Lower leg skin (tissue), 4 donors: ENCODE measurements at places on chromosomes 2 and 18. TPM values are rescaled to one million over a fixed set of nuclear protein-coding genes. Genes with fewer than 3 reads are reported as not detected.

GRCh38 chr2:6011921-6012320 lies 319.7 kb downstream of the SOX11 start:
- DNase-seq, result no peak

- no peak for DNase-seq
These were observed 48.7 kb downstream of the PRELID3A start for GRCh38 chr18:12456441-12456840.

GRCh38 chr2:174365571-174365970 lies 30.0 kb upstream of the SCRN3 start:
- DNase-seq, result no peak

- no peak for DNase-seq
These were observed at the start of gene SLC9A4 for GRCh38 chr2:102473020-102473419. SLC9A4 (plus strand) TSS chr2:102473226; CDS start chr2:102473760, 534 bp downstream.

- DNase-seq, result no peak
These were observed 27.9 kb downstream of the RMND5A start for GRCh38 chr2:86747711-86748639.

- no peak for DNase-seq
These were observed 208.6 kb downstream of the RBM43 start for GRCh38 chr2:151052850-151053660.

- no peak for DNase-seq
These were observed 89.8 kb upstream of the BCL2L11 start for GRCh38 chr2:111030945-111031344.

GRCh38 chr2:221019668-221020067 lies 552.4 kb downstream of the EPHA4 start:
- DNase-seq, result no peak

DNA sequence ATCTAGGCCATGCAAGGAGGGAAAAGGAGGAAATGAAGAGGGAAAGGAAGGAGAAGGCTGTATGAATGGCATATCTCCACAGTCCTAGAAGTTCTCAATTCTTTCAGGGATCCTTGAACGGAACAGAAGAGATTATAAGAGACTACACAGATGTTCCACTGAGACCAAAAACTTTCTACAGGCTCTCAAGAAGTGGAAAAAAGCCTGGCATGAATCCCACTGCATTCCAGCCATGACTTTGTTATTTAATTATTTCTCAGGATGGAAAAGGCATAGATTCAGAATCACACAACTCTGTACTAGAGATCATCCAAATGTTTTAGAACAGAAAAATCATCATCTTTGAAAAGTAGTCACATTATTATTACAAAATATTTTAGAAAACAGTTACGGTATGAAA lies 131.7 kb upstream of the CDH20 start:
- no peak for DNase-seq

Gene TCF23
- total RNA-seq, result not detected

Gene RUFY4
- not detected for total RNA-seq

Gene KIF5C
- 1.9 TPM for total RNA-seq

Gene GLI2
- total RNA-seq, result 1.3 TPM
